ENCODE measurements at places on chromosomes 1 and 21.

GRCh38 chr1:96715482-96715881, 6.1 kb upstream of the PTBP2 start:
- no peak for DNase-seq

DNA sequence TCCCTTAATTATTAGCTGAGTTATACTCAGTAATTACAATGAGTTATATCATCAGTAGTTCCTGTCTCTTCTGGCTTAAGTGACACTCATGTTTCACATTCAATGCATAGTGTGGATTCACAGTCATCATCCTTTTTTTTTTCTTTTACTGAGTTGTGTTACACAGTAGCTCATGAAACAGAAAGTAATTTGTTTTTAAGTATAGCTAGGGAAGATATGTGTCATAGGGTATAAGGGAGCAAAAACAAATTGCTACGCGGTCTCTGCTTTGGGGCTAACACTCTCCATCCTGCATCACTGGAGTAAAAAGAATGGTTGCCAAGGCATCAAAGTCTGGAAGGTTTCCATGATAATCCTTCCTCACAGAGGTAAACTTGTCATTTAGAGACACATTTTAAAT, 971.7 kb upstream of the NCAM2 start:
- no peak for DNase-seq

DNA sequence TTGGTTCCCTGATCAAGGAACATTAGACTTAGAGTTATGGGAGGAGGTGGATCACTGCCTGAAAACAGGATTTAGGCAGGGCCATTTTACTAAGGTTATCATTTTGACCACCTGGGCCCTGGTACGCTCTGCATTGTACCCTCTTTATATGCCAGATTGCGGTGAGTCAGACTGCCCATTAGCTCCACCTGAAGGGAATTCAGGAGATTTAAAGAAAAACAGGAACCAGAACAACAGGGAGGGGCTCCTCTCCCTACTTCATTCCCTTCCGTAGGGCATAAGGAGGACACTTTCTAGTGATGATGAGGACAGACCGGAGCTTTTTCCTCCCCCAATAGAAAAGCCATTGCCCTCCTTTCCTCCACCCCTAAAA, 20.6 kb upstream of the ITLN1 start:
- no peak for DNase-seq

DNA sequence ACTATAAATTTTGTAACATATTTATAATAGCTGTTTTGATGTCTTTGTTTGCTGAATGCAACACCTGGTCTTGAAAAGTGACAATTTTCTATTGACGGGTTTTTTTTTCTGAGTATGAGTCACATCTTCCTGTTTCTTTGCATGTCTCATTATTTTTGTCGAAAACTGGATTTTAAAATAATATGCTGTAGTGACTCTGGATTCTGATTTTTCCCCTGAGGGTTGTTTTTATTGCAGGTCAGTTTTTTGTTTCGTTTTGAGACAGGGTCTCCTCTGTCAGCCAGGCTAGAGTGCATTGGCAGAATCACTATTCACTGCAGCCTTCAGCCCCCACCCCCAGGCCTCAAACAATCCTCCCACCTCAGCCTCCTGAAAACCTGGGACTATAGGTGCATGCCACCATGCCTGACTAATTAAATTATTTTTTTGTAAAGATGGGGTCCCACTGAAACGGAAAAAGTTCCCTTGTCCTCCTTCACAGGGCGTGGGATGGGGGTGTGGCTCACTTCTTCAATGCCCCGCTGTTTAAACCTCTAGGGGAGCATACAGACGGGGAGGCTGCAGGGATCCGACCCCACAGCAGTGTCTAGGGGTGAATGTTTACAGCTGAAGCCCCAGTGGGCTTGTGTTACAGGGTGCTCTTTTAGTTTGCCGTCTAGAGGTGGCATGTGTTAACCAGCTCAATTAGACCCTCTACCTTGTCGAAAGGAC, 11.3 kb upstream of the PPIE start:
- DNase-seq: no peak

GRCh38 chr1:51445351-51446090, 73.5 kb downstream of the EPS15 start:
- peak; percentile 7 for DNase-seq

DNA sequence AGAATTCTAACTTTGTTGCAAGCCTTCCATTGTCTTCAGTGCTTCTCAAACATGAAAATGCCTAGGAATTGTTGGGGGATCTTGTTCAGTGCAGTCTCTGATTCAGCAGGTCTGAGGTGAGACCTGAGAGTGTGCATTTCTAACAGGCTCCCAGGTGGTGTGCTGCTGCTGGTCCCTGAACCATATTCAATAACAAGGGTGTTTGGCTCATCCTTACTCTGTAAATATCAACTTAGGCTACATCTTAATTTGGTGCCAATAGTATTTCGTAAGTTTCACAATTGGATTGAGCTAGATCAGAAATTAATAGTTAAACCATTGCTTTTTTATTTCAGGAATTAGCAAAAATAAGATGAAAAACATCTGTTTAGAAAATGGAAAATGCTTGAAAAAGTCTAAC, 59.1 kb upstream of the GPR88 start:
- no peak for DNase-seq
